ENCODE measurements at places on chromosomes 7 and 10. TPM values are rescaled to one million over a fixed set of nuclear protein-coding genes. Genes with fewer than 3 reads are reported as not detected.

Gene ANKRD2
- total RNA-seq: 0.78 TPM

Gene NPFFR1
- total RNA-seq: not detected

Gene BTBD16
- total RNA-seq: not detected

Gene NEUROD6
- not detected for total RNA-seq

Gene PROSER2
- 6.5 TPM for total RNA-seq

Gene PRSS37
- total RNA-seq: not detected

Gene HMX3
- not detected for total RNA-seq

Gene INSYN2A
- not detected for total RNA-seq

Gene MKX
- total RNA-seq: not detected

Measured in pulmonary artery endothelial cell (primary cell).